ENCODE measurements at places on chromosomes 4 and X. TPM values are rescaled to one million over a fixed set of nuclear protein-coding genes. Genes with fewer than 3 reads are reported as not detected.

DNA sequence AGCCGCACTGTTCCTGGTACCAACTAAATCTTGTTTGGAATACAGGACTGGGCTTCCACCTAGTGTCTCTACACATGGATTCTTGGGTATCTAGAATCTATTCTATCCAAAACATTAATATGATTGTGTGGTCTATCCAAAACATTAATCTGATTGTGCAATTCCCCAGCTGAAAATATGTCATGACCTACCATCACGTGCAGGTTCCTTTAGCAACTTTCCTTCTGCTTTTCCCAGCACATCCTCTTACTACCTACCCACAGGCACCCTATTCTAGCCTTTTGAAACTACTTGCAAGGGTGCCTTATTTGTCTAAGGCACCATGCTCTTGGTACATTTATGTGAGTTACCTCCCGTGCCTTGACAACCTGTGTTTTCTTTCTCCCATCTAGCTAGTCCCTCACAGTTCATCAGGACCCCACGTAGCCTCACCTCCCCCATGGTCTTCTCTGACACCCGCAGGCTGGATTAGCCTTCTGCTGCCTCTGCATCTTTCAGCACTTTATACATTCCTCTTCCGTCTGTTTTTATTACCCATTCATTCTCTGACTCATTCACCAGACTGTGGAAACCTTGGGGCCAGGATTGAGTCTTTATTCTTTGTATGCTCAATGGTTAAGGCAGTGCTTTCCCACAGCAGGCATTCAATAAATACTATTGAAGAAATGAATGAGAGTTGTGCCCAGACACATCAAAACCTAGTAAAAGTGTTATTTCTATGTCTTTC is 88.8 kb upstream of the FAM9B start:
- DNase-seq, result no peak

Gene KLKB1
- total RNA-seq, result not detected

Gene GC
- not detected for total RNA-seq

DNA sequence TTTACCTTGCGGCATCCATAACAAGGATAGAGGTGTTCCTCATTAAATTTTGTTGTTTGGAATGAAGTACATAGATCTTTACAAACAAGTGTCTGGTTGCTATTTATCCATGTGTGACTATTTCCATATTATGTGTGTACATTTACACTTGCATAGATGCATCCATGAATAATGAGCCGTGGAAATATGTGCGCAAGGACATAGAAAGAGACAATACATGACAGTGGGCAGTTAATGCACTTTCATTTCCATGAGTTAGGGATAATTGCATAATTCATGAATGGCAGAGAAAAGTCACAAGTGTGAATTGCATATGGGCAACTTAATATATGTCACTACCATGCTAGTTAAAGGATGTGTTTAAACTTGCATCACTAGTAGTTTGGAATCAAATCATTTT is 338.2 kb upstream of the PITX2 start:
- DNase-seq, result no peak

All from activated CD4-positive, alpha-beta memory T cell treated with anti-CD3 and anti-CD28 coated beads, Interleukin-2, amount 10 ng/mL, durations not matched to agents 7 days and 5 days (primary cell).